Stimulated activated CD8-positive, alpha-beta memory T cell treated with anti-CD3 and anti-CD28 coated beads, Interleukin-4, amount 100 ng/mL, for 1 hour (primary cell): ENCODE measurements at places on chromosomes 1 and 21.

DNA sequence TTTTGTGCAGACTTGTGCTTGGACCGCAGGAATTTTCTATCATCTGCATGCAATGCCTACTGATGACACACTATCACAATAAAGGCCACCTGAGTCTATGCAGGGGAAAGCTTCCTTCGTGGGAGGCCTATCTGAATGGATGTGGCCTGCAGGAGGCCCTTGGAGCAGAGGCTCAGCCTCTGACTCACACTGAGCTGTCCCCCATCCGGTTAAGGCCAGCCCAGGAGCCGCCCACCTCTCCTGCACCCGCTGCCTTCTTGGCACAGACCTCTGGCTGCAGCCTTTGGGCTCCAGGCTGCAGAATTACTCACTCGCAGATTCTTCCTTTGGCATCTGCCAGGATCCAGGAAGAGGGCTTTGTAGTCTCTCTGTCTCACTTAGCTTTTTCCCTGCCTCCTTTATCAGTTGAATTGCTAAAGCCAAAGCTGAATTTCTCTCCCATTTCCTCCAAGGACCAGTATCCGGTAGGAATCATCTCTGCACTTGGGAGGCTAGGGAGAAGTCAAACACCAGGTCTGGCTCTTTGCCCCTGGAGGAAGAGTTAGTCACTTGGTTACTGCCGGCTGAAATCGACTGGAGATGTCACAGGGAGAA lies 65.1 kb upstream of the JUN start:
- DNase-seq = no peak

DNA sequence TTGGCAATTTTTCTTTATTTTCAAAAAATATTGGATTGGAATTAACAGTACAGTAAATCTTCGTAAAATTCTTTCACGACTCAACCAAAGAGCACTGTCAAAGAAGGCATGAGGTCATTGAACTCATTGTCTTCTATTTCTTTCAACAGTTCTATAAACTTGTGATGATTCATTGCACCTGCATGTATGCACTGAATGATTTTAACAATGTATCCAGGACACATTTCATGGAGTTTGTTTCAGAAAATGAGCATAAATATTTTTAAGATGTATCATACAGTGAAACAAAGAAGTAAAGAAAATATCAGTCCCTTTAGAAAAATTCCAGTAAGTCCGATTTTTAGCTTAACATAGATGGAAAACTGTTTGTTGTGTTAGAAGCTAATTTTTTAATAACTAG lies 33.6 kb upstream of the CD34 start:
- no peak for DNase-seq

DNA sequence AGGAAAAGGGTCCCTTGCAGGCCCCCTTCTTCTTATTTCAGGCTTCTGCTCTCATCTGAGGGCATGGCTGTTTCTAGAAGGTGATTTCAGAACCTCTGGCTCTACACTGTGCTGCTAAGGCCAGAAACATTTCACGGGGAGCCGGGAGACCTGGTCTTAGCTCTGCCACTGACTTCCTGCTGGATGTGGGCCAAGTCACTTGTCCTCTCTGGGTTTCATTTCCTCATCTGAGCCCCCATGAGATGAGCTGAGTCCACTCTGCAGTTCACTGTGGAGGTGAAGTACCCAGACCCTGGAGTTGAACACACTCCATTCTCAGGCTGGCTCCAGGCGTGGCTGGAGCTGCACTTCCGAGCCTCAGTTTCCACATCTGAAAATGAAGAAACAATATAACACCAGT lies 2.1 kb downstream of the PADI1 start:
- DNase-seq = no peak

DNA sequence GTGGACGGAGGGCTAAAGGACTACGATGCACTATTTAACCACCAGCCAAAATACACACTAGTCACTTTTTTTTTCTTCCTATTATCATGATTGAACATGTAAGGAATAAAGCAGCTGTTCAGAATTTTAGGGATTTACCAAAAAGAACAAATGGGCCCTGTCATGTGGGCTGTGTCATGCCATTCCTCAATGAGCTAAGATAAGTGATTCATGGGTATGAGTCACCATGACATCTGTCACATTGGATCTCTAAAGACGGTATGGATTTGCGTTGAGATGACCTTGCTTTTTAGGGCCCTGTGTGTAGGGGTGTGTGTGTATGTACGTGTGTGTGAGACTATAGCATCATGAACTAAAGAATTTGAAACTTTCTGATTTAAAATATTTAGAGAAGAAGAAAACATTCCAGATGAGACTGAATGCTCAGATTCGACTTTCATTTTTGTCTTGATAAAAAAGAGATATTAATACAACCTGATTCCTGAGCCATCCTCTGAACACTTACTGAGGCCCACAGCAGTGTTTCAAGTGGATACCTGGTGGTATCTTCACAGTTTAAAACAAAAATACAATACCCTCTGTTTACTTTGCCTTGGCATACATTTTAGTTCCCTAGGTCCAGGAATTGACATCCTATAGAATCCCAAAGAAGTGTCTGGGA lies 246.1 kb upstream of the DUSP10 start:
- DNase-seq = no peak

- no peak for DNase-seq
These were observed 63.4 kb downstream of the DDR2 start for GRCh38 chr1:162695687-162696086.

DNA sequence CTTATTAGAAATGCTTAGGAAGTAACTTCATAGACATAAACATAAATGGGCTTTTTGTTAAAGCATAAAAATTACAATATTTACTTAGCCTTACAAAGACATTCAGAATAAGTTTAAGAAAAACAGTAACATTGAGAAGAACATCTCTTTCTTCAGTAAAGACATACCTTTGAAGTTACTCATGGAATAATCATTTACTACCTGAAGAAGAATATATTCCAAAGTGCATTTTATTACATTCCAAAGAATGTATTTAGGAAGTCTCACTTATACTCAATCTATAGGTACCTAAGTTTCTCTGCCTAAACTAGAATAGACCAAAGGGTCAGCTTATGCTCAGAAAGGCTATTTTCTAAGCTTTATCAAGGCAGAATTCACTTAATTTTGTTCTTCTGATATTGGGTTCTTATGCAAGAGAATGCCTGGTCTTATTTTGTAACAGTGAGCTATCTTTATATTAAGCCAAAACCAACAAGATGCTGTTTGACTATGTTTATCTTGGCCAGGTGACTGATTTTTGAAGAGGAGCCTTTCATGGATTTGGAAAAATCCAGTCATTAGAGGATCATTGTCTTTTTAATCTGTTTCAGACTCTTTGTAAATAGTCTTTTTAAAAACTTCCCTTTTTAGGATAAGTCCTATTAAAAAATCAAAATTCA lies 110.1 kb downstream of the OLFML2B start:
- no peak for DNase-seq

DNA sequence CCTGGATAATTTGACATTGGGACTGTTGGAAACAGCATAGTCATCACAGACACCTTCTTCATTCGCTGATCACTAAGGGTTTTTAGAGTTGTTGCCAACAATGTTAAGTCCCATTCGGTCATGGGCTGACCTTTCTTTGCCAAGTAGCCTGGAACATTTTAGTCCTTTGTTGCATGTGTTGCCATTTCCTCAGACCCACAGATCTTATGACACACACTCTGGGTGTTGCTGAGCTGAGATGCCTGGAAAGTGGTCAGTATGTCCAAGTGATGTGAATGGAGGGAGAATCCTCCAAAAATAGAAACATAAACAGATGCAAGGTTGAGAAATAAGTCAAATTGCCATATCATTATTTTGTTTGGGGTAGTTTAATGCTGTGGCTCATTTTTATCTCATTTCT lies 61.5 kb upstream of the GJA5 start:
- DNase-seq = no peak

DNA sequence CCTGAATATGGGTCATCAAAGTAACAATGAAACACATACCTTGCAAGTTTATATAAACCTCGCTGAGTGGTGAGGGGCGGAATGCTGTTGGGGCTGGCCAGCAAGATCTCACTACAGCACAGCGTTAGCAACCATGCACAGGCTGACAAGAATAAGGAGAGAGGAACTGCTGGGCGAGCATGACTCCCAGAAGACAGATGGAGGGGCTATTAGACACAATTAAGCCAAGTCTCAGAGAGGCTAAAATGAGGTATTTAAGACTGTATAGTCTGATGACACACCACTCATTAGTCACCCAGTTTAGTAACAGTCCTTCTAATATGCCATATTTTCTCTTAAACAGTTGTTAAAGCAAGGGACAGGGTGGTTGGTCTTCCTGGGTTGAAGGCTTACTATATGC lies 340.2 kb upstream of the NR5A2 start:
- DNase-seq = no peak

DNA sequence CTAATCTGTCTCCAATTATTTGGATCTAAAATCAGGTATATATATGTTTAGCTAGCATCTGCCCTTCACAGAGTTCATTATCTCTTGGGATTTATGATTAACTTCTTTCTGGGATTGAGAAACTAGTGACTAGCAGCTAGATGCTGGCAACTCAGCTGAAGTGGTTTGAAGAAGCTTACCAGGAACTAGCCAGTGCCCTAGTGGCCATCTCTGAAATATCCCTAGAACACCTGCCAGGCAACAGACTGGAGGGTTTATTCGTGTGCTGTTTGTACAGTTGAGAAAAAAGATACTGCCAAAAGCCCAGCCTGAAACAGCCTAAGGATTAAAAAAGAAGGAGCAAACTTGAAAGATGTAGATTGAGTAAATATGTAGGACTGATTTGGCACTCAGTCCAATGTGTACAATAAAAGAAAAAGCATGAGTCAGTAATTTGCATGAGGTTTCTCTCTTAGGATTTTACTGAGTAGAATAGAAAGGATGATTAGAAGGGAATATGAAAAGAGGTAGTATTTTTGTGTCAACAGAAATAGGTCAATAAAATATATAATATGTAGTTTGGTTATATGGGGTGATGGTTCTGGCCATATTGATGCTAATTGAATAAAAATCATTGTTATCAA lies 1144.6 kb upstream of the ADGRL2 start:
- no peak for DNase-seq

- DNase-seq = no peak
These were observed 7.0 kb downstream of the PALMD start for GRCh38 chr1:99652881-99653281.

- no peak for DNase-seq
These were observed 840.4 kb downstream of the USP25 start for GRCh38 chr21:16570171-16570570.

- DNase-seq = no peak
These were observed 115.8 kb downstream of the CAPN8 start for GRCh38 chr1:223549740-223550139.

DNA sequence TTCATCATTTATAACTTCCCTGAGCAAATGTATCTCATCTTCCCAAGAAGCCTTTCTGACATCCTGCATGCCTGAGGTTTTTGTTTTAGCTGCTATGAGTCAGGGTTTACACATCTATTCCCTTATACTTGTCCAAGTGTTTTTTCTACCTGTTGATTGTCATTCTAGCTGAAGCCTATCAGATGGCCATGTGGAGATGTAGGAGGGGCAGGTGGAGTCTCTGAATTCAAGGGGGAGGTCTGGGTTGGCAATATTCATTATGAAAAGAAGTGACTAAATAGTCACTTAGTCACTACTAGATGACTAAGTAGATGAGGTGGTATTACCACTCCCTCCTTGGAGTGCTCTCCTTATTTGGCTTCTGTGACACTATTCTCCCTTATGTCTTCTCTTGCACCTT lies 52.4 kb downstream of the XCL1 start:
- DNase-seq = no peak

DNA sequence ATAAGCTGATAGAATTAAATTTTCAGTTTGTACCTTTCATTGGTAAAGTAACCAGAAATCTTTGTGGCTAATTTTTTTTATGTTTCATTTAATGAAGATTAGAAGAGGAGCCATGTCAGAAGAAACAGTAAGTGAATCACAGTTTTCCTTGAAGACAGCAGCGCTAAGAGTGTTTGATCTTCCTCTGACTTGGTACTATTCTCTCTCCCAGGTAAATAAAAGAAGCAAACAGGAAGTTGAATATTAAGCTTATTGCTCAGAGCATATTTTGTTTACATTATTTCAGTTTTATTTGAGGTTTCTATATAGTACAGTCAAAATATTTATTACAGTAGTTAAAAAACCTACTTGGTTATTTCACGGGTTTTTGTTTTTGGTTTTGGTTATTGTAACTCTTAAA lies 3.7 kb downstream of the MIGA1 start:
- no peak for DNase-seq

GRCh38 chr1:85734931-85735330 lies 26.7 kb upstream of the ZNHIT6 start:
- DNase-seq = no peak

DNA sequence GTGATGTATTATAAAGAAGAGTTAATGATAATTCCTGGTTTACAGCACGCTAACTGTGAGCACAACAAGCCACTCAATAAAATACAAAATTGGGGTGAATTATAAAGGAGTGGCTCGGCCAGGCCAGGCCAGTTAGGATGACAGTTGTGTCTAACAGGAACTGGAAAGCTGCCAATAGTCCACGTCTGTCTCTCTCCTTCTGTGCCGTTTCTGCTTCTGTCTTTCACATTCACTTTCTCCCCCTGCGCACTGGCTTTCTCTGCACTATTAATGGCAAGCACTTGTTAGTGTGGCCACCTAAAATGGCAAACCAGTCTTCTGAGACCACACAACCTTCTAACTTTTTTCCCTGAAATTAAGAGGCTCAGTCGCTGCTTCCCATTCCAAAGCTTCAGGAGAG lies 394.3 kb downstream of the NTNG1 start:
- DNase-seq = no peak

- DNase-seq = no peak
These were observed 29.8 kb upstream of the A3GALT2 start for GRCh38 chr1:33350611-33351280.

DNA sequence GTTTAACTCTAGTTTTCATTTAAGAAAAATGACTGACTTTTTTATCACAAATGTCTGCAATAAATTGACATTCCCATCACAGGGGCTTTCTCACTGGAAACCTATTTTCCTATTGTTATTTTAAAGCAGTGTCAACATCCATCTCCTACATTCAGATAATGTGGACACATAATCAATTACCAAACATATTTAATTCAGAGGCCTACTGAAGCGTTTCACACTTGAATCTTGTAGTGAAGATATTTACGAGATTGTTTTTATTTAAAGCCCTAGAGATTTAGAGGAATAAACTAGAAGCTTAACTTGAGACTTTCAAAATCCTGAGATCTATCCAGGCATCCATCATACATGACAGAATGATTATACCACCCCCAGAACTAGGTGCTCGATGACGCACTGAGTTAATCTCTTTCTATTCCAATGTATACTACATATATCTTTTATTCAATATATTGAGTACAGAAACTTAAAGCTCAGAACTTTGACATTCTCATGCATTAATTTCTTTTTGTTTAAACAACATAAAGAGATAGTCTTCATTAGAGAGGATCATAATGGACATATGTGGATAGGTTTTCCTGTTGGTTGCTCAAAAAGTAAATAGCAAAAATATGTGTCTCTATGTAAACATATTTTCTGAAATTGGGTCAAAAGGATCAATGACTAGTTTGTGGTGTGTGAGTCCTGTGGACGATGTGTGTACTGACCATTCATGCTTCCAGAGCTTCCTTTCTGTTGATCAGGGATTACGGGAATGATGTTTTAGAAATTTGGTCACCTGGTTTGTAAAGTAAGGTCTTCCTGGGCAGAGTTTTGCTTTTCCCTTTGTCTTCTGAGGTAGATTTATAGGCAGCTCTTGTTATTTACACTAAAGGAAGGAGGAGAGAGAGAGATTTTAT lies 171.5 kb upstream of the HMCN1 start:
- DNase-seq = no peak
